Right kidney (tissue), 9 donors: ENCODE measurements at places on chromosomes 4 and X.

- DNase-seq = no peak
These were observed 85.0 kb downstream of the NFKB1 start for GRCh38 chr4:102586002-102586643.

GRCh38 chr4:55611358-55612059 lies 19.5 kb upstream of the PDCL2 start:
- DNase-seq = no peak

DNA sequence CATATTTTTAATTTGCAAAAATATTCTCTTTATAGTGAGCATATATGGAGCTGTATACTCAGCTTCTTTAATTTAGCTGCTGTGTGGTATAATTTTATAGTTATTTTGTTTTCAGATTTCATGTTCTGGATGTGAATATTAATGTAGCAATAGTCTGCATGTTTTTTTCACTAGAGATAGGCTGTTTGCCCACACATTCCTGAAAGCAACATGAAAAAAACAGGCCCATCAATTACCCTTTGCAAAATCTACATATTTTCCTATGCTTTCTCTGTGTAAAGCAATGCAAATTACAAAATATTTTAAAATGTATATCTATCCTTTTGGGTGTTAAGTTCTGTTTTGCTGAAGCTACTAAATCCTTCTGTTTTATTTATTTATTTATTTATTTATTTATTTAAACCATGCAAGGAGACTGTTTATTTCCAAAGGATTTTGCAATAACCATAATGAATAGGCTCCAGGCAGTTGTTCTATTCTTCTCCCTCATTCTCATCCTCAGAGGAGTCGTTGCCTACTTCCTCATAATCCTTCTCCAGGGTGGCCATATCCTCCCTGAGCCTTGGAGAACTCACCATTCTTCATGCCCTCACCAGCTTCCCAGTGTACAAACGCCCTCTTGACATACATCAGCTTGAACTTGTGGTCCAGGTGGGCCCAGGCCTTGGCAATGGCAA lies 277.1 kb downstream of the ANKRD50 start:
- no peak for DNase-seq

DNA sequence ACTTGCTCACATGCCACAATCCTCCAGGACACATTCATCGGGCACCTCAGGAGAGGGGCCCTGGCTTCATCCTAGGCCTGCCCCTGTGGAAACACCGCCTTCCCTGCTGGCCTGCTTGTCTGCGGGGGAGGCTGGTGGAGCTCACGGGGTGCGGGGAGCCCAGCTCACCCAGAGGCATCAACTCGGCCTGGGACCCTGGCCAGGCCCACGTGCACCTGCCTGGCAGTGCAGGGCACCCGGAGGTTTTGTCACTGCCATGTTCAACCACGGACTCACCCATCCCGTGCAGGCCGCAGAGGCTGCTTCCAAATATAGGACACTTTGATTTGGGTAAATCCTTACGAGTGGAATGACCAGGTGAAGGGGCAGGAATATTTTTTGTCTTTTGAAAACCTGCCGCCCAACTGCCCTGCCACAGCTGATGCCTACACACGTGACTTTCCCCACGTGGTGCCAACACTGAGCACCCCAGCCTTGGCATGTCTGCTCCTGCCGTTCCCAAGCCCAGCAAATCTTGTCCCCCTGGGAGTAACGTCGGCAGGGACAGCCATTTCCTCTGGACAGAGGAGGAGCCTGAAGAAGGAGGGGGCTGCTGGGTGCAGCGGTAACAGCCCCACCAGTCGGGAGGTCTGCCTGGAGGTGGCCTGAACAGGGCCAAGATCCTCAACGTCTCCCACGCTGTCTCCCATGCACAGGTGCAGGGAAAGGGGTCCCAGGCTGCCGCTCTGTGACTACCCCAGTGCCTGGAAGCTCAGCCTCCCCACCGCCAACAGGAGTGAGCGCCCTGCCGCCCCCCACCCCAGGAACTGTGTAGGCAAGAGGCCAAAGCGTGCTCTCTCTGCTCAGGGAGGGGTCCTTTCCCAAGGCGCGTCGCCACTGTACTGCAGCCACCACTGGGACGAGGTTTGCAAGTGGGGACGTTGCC lies 8.5 kb downstream of the MXD4 start:
- no peak for DNase-seq
